ENCODE measurements at places on chromosomes 11 and 22. TPM values are rescaled to one million over a fixed set of nuclear protein-coding genes. Genes with fewer than 3 reads are reported as not detected.

UCP3 gene
- total RNA-seq: 0.76 TPM

LARGE2 gene
- 2.6 TPM for total RNA-seq

CDC45 gene
- 71.3 TPM for total RNA-seq

ILK gene
- 150 TPM for total RNA-seq

CDC42BPG gene
- total RNA-seq: 22.7 TPM

TBRG1 gene
- total RNA-seq: 63.0 TPM

STK33 gene
- total RNA-seq: not detected

HPS5 gene
- 8.6 TPM for total RNA-seq

GGTLC3 gene
- total RNA-seq: not detected

TENM4 gene
- not detected for total RNA-seq

OTOG gene
- total RNA-seq: not detected

KCNQ1 gene
- total RNA-seq: 9.9 TPM

MMP13 gene
- 0.13 TPM for total RNA-seq

POU2AF3 gene
- 23.0 TPM for total RNA-seq

YDJC gene
- total RNA-seq: 160 TPM

LRFN4 gene
- total RNA-seq: 124 TPM

CHEK2 gene
- total RNA-seq: 21.3 TPM

OR8G1 gene
- total RNA-seq: not detected

KCNK4 gene
- not detected for total RNA-seq

RHOD gene
- 62.8 TPM for total RNA-seq

SLC22A6 gene
- total RNA-seq: not detected

IGSF22 gene
- total RNA-seq: 1.8 TPM

MCAM gene
- 9.9 TPM for total RNA-seq

PNPLA5 gene
- total RNA-seq: not detected

ABTB2 gene
- 26.0 TPM for total RNA-seq

SLC25A18 gene
- total RNA-seq: not detected

SGSM1 gene
- 0.23 TPM for total RNA-seq

GAL3ST1 gene
- 7.8 TPM for total RNA-seq

CCS gene
- 43.5 TPM for total RNA-seq

SLC22A25 gene
- not detected for total RNA-seq

ARFGAP3 gene
- 7.7 TPM for total RNA-seq

ACRV1 gene
- total RNA-seq: not detected

C11orf16 gene
- total RNA-seq: not detected

LIF gene
- total RNA-seq: 48.5 TPM

OR56A1 gene
- not detected for total RNA-seq

LRRC32 gene
- not detected for total RNA-seq

PGR gene
- not detected for total RNA-seq

FIBIN gene
- total RNA-seq: not detected

CBX7 gene
- total RNA-seq: 7.3 TPM

LMO2 gene
- total RNA-seq: 0.05 TPM

SAC3D1 gene
- 52.4 TPM for total RNA-seq

ZNF280B gene
- total RNA-seq: 0.10 TPM

CLTCL1 gene
- 0.18 TPM for total RNA-seq

SPINDOC gene
- 37.6 TPM for total RNA-seq

All from HT-29 (cell line).